ENCODE measurements at places on chromosomes 5 and 9.

DNA sequence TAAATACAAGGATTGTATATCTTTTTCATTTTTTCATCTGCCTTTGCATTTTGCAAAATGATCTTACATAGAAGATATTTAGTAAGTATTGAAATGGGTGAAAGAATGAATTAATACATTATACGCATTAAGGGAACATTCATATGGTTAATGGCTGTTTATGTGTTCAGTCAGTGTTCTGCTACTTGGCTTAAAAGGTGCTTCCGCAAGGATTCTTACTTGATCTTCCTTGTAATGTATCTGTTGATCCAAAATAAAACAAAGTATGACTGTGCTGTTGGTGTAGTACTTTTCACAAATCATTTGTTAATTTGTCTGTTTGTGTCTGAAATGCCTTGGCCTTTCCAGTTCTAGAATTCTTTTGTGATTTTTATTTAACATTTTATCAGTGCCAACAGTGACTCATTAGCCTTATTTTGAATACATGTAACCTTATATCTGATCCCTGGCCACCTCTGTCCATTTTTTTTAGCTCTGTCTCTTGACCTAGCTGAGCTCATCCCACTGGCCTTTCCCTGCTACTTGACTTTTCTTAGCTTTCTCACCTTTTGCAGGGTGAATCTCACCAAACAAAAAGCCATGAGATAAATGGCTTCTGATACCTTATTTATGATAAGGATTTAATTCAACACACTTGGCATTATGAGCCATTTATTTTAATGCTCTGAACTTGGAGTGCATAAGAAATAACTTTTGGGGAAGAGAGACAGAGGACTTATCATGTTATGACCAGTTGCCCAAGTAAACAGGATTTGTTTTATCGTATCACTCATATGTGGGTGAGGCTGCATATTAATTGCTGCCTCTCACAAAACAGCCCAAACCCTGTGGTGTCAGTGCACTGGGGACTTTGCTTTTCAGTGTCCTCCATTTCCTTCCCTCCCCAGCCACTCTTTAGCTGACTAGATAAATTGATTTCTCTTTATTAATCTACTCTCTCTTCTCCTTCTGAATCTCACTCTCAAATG, 340.3 kb downstream of the KDM4C start:
- DNase-seq: no peak

GRCh38 chr5:129042306-129042705, 52.2 kb upstream of the ISOC1 start:
- DNase-seq: no peak

DNA sequence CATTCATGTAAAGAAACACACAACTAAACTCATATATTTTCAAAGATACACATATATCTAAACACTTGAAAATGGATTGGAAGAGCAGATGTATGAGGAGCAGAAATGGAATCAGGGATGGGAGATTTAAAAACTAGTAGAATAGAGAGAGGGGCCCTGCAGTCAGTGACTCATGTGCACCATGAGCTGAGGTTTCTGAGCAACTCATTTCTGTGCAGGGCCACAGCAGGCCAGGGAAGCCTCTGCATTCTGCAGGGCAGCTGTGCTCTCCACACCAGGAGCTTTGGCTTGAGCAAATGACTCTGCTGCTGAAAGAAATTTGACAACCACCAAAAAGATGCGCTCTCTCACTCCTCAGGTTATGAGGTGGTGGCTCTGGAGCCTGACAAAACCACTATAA, 27.1 kb downstream of the LHX6 start:
- DNase-seq: no peak

- no peak for DNase-seq
Measured at GRCh38 chr9:70480405-70480980, 66.0 kb upstream of the KLF9 start.

- no peak for DNase-seq
Measured at GRCh38 chr9:129879103-129879699, 43.9 kb downstream of the USP20 start.

DNA sequence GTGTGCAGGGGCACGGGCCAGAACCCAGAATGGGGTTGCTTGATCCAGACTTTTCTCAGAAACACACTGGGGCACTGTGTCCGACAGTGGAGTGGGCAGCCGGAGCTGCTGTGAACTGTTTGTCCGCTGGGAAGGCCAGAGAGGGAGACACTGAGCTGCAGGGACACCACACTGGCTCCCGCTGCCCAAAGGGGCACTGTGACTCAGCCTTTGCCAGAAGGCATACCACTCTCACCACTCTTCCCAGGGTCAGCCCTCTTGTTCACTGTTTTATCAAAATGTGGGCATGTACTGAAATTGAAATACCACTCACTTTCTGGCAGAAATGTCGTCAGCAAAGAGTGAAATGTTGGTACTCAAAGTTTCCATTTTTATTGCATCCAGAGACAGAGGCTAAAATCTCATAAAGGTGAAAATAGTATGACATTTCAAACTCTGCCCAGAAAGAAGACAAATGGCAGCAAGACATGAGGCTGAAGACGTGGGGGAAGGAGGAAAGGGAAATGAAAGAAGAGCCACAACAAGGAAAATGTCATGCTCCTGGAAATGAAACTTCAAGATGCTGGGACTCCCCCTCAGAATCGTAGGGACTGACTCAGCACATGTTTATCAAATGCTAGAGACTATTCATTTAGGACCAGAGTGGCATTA, 4.5 kb upstream of the IL7R start:
- DNase-seq: no peak

GRCh38 chr9:1261266-1261665, 211.1 kb downstream of the DMRT2 start:
- no peak for DNase-seq

DNA sequence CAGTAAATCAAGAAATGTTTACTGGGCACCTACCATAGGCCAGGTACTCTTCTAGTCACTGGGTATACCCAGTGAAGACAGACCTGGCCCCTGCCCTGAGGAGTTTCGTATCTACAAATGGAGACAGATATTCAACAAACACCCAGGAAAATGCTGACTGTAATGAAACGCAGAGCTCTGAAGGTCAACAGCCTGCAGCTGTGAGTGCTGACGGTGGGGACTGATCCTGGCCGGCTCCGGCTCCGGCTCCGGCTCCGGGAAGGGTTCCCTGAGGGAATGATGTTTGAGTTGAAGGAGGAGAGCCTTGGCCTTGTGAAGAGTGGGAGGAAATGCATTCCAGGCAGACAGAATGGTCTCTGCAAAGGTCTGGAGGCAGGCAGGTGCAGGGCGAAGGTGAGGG, 23.1 kb downstream of the FGFR4 start:
- DNase-seq: no peak

DNA sequence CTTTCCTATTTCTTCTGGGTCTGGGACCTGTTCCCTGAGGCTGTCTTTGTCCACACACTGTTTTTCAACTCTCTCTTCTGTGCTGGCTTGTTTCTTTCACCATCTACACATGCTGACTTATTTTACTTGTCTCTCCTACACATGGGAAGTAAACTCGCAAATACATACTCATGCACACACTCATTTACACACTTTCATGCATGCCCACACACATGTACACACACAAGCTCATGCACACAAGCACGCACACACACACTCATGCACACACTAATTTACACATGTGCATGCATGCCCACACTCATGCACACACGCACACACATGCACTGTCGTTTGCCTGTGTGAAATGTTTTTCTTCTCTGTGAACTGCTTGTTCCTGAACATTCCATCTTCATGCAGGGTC, 169.0 kb downstream of the IRX2 start:
- DNase-seq: no peak

DNA sequence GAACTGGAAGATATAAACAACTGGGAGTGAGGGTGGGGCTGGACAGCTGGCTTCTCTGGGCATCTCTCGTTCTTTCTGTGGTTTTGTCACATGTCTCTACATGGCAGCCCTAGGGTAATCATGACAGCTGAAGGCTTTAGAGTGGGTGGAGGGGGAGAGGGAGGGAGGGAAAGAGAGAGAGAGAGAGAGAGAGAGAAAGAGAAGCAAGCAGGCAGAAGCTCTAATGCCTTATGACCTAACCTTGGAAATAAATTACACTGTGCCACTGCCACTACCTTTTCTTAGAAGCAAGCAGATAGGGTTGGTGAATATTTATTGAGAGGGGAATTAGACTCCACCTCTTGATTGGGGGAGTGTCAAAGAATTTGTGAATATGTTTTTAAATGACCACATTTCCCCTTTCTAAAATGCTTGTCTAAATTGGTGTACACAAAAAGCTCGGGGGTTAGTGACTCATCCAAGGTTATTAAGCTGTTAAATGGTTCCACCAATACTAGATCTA, 2.6 kb upstream of the DAPK1 start:
- no peak for DNase-seq

DNA sequence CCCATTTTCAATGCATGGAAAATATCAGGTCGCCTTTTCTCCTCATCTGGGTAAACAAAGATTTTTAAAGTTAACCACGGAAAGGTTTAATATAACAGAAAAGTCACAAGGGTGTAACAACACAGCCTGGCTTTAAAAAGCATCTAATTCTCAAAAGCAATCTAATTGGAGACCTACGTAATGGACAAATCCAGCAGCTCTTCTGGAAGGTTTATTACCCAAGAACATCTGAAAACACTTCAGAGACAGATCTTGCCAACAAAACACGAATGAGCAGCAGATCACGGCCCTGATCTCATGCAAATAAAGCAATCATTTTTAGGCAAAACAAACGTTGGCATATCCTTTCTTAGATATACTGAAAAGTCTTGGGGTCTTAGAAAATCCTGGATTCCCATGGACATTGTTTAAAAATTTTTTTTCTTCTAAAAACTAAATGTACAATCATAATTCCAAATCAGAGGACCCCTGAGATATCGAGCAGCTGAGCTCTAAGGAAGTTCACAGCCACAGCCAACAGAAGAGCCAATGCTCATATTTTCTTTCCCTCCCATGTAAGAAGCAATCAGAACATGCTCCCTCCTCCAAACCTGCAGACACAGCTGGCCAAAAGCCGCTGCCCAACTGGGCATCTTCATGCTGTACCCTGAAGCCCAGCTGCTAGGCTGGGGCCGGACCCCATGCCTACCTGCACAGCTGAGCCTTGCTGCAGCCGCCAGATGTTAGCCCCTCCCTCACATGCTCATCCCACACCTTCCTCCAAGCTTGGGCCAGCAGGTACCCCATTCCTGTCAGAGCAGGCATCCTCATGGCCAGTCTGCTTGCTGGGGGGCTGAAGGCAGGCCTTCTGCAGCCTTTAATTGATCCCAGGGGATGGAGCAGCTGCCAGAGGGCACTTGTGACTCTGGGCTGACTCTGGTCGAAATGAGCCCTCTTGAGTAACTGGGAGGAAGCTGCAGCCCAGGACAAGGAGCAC, 11.2 kb downstream of the ANKS6 start:
- DNase-seq: no peak

DNA sequence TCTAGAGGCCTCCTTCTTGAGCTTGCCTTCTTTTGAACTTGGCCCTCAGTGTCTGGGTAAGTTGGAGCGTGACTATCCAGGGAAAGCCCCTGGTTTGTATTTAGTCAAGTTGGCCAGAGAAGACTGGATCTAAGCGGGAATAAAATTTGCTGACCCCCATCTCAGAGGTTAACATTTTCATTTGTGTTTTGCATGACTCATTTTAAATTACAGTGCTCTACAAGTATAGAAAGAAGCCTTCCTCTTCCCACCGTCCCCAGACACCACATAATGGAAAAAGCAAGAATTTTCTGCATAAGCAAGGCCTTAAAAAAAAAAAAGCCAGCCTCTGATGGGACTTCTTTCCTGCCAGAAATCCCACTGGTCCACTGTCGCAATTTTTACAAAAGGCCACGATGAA, 27.2 kb downstream of the PIK3R1 start:
- no peak for DNase-seq

DNA sequence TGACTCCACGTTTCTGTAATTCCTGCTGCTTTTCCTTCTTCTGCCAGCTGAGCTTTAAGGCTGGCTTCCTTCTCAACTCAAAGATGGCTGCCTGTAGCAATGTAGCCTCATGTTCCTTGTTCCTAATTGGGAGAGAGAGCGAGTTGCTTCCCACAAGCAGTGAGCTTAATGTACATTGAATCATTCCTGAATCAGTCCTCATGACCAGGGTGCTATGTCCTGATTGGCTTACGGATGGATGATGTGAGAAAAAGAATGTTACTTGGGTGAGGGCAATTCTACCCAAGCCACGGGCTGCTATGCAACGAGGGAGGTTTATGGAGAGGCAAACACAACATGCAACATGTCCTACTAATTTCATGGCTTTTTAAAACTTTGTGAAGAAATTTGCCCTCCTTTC, 356.2 kb downstream of the RASEF start:
- no peak for DNase-seq

DNA sequence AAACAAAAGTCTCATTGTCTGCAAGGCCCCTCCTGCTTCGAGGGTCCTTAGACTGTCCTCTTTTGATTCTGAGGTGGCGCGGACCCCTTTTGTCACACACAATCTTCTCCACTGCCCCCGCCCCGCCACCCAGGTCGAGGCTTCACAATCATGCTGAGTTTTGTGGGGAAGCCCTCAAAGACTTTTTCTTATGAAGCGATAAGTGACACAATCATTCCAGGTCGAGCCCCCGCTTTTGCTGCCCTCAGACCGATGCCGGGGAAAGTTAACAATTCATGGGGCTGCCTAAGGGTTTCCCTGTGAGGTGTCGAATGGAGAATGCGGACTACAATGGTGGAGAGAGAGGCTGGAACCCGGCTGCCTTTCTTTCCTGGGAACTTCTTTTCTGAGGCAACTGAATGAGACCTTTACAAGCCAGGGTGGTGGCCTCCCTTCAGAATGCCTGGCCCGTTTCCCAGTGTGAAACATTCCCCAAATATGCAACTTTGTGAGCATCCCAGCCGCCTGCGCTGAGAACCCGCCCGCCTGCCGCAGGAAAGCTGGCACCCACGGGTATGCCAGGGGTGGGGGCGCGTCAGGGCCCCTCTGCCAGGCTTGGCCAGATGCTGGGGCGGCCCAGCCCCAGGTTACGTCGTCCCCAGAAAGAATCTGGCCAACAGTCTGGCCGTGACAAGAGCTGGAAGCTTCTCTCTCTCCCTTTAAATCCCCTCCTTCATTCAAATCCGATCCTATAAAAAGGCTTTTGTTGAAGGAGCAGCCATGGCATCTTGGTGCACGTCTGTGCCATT, 71.9 kb downstream of the MAP1B start:
- peak; percentile 71 for DNase-seq

DNA sequence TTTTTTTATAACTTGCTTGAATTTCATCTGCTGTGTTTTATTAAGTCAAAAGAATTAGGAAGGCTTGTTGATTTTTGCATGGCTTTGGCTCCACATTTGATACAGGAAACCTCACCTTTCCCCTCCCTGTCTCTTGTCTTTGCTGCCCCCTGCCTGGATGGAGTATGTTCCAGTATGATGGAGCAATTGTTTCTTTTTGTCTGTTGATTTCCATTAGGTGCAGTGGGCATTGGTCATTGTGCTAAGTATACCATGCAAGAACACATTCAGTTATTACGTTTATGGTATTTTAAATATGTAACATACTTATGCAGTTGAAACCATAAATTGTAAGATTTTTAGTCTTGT, 19.6 kb downstream of the TJP2 start:
- no peak for DNase-seq

GRCh38 chr9:112348257-112349007, 15.0 kb upstream of the PTBP3 start:
- DNase-seq: no peak
